ENCODE measurements at places on chromosomes 16 and 17.

DNA sequence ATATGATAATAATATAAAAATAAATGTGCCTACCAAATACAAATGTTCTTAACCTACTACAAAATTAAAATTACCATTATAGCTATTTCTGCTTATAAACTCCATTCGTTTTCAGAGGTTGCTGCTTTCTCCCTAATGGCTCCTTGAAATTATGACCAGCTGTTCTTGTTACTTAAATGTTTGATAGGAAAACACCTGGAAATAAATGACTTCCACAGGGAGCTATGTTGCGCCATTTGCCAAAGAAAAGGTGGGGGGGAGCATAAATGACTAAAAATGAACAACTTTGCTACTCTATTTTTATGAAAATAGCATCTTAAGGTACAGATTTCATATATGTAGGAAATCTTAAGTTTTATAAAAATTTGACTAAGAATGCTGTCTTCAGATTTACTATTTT lies 157.5 kb upstream of the MON1B start:
- DNase-seq: no peak

DNA sequence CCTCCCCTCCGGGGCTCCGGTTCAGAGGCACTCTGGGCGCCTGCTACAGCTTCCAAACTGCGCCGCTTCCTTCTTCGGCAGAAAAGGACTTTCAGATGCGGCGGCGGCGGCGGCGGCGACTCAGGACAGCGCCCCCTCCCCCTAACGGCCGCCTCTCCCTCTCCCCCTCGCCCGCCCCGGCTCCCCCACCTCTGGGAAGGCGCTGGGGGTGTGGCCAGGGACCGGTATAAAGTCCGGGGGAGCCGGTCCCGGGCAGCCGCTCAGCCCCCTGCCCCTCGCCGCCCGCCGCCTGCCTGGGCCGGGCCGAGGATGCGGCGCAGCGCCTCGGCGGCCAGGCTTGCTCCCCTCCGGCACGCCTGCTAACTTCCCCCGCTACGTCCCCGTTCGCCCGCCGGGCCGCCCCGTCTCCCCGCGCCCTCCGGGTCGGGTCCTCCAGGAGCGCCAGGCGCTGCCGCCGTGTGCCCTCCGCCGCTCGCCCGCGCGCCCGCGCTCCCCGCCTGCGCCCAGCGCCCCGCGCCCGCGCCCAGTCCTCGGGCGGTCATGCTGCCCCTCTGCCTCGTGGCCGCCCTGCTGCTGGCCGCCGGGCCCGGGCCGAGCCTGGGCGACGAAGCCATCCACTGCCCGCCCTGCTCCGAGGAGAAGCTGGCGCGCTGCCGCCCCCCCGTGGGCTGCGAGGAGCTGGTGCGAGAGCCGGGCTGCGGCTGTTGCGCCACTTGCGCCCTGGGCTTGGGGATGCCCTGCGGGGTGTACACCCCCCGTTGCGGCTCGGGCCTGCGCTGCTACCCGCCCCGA lies at the start of gene IGFBP4:
IGFBP4 (plus strand) TSS at position 255 of the 792 bp plus-strand sequence; CDS start at position 541, 286 bp downstream.
- peak; percentile 66 for DNase-seq

DNA sequence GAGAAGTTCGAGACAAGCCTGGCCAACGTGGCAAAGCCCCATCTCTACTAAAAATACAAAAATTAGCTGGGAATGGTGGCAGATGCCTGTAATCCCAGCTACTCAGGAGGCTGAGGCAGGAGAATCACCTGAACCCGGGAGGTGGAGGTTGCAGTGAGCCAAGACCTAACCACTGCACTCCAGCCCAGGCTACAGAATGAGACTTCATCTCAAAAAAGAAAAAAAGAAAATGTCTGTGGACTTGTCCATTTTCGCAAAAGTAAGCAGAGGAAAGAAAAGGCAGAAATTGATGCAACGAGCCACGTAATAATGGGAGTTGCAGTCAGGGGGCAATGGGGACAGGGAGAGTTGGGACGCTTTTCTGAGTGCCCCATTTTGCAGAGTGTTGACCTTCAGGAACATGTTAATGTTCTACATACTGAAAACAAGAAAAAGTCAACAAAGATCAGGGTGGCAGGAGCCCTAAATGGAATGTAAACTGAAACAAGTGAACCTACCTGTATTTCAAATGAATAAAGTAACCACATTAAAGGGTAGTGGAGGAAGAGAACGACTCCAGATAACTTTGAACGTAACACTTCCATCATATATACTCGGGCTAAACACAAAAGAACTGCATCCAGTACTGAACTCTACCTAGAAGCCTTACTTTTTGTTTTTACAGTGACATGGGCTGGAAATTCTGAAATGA lies 76.4 kb downstream of the CNGB1 start:
- DNase-seq: no peak

DNA sequence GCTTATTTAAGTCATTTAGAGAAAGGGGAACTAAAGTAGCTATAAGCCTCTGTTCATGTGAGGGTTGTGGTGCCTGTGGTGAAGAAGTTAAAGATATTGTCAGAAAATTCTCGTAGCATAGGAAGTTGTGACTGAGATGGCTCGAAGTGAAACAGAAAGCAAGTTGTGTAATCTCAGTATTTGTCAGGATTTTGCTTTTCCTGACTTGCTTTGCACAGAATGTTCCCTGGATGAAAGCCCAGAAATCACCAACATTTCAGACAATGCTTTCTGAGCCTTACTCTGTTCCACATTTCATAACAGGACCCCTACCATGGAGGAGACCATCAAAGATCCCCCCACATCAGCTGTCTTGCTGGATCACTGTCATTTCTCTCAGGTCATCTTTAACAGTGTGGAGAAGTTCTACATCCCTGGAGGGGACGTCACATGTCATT lies 10.6 kb downstream of the CALCOCO2 start:
- DNase-seq: peak; percentile 40

DNA sequence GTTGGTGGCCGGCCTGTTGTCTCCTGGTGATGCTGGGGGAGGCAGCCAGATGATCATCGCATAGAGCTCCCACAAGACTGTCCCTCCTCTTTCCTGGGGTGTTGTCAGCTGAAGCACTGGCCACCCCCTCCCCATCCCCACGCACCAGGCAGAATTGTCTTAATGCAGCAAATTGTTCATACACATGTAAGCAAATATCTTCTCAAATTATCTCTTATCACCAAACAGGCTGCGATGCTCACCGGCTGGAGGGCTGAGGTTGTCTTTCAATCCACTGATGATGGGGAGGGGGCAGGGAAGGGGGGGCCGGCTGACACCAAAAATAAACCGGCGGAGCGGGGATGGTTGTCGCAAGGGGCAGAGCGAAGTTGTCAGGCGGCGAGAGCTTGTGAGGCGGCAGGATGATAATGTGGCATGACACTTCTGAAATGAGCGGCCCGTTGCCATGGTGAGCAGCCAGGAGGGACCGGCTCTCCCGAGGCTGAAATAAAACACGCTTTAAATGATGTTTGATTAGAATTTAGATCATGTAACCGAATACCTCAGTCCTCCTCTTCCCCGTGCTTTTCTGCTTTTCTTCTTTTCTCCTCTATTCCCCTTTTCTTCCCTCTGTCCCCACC lies 59.8 kb downstream of the MRM1 start:
- peak; percentile 79 for DNase-seq

DNA sequence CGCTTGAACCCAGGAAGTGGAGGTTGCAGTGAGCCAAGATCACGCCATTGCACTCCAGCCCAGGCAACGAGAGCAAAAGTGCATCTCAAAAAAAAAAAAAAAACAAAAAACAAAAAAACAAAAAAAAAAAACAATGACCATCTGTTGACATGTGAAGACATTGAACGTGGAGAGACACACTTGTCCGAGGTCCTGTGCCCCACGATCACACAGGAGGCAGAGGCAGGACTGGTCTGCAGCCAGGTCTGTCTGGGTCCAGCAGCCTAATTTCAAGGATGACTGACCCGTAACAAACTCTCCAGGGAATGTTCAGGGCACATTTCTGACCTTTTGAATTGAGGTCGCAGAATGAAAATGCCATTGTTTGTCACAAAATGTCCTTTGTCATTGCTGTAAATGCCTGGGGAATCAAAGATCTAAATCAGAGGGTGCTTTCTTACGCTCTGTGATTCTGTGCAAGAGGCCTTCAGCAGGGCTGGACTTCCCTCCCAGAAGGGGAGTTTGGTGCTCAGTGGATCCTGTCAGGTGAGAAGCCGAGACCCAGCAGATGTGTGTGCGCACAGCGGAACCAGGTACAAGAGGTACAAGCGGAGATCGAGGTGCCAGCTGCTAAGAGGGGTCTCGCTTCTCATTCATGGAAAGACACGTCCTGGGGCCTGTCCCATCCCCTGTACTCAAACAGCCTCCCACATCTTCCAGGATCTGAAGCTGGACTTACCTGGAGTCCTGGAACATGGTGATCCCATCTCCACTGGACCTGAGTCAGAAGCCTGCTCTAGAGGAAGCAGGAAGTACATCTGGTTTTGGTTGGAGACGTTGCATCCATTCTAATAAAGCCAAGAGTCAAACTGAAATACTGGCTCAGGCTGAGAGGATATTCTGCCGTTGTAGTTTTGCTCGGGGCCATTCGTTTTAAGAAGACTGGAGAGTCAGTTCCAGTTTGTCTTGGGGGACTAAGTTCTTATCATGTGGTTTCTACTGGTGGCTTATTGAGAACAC lies 95.8 kb downstream of the IRF8 start:
- no peak for DNase-seq

- DNase-seq: peak; percentile 13
Observed at GRCh38 chr17:77529328-77529650, 388.5 kb downstream of the SEC14L1 start.

GRCh38 chr16:77974883-77975282 lies 47.5 kb upstream of the CLEC3A start:
- no peak for DNase-seq

GRCh38 chr17:4969047-4969550 lies 1.5 kb upstream of the SPAG7 start:
- DNase-seq: no peak

DNA sequence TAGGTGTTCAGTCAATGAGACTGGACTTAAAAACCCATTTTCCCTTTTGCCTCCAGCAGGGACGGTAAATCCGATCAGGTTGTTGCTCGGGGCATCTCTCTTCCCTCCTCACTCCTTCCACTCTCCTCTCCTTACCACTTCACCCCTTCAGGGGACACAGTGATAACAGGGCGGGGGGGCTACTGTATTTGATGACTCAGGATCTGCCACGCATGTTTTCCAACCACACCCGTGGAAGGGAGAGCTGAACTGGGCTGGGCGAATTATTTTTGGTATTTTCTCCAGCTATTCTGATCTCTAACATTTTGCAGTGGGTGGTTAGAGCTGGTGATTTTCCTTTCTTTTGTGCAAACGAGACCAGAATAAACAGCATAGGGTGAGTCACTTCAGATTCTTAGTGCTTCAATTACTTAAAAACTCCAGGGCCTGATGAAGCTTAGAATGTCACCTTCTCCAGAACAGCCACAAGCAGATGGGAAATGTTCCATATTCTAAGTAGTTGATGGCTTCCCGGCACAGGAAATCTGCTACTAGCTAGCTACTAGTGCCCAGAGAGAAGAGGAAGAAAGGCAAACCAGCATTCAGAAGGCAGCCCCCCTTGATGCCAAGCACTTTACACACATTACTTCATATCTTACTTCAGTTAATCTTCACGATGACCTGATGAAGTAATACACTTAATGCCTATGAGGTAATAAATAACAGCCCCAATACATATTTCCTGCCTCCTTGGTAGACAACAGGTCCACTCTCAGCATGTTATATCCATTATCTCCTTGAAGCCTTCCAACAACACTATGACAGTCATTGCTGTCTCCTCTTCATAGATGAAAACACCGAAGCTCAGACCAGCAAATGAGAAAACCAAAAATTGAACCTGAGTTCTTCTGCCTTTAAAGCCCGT lies 74.1 kb downstream of the ASIC2 start:
- no peak for DNase-seq

- peak; percentile 77 for DNase-seq
Observed at GRCh38 chr17:1573932-1574696, 11.5 kb upstream of the PITPNA start.

GRCh38 chr17:28974451-28974850 lies 23.1 kb upstream of the PHF12 start:
- peak; percentile 71 for DNase-seq

GRCh38 chr17:17757391-17757791 lies 76.1 kb downstream of the RAI1 start:
- DNase-seq: no peak

DNA sequence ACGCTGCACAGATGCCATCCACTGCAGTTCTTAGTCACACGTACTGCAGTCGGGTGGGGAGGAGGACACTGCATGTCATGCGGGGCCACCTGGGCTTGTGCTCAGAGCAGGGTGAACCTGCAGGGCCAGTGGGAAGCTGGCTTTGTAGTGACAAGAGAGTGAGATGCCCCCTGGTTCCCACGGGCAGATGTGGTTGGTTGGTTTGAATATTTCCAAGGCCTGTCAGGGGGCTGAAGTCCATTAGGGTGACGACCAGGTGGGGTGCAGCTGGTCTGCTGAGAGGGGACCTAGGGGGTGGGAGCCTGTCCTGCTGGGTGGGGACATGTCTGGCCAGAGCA lies 14.3 kb downstream of the ZNF213 start:
- DNase-seq: no peak

DNA sequence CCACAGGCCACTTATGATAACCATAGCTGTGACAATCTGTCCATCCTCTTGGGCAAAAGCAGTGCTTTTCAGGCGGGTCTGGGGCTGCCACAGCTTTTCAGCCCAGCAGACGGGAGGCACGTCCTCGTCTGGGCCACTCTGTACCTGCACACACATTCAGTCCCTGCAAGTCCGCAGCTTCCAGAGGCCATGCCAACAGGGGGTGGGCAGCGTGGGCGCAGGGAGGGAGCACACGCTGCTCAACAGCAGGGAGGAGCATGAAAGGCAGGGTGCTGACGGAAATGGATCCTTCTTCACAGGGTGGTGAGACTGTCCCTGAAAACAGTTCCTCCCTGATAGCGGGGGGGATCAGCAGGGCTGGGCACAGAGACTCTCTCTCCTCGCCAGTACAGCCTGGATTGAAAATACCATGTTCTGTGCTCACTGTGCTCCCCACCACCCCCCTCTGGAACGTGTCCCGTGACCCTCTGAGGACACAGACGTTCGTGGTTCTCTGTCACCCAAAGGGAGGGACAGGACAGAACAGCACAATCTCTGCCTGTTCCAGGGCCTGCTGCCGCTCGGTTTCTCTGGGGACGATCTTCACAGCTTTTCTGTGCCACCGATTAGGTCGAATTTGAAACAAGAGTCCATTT lies 41.7 kb downstream of the PEMT start:
- no peak for DNase-seq

DNA sequence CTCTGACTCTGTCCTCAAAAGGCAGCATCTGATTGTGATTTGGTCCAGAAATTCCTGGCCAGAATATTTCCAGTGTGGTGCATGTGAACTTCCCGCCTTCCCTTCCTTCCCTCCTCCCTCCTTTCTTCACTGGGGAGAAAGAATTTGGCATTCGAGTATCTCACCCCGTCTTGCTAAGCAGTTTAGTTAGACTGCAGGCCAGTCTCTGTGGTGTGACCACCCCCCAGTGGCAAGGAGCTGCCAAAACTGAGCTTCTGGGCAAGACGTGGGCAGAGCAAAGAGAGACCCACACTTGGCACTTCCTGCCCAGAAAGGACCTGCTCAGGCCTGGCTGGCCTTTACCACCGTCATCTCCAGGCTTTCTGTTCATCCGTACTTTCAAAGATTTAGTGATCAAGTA lies 36.4 kb downstream of the SNX20 start:
- peak; percentile 29 for DNase-seq

DNA sequence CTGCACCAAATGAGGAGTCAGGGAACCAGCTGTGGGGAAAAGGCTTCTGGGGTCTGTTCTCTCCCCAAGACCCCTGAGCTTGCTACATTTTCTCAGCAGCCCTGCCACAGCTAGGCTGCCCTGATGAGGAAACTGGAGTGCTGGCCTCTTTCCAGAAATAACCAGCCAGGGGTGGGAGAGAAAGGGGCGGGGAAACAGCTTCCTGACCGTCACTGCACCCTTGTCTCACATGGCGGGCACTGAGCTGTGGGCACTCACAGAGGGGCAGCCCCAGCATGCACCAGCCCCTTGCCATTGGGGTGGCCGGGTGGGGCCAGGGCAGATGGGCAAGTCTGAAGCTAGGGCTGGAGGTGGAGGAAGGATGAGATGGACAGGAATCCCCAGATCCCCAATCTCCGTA lies 2.9 kb downstream of the SRL start:
- no peak for DNase-seq
